ENCODE measurements at places on chromosomes 1 and 21.

GRCh38 chr1:81125672-81126071 is 675.1 kb upstream of the ADGRL2 start:
- DNase-seq, result no peak

- no peak for DNase-seq
Observed at GRCh38 chr1:7047866-7048265, 262.6 kb downstream of the CAMTA1 start.

DNA sequence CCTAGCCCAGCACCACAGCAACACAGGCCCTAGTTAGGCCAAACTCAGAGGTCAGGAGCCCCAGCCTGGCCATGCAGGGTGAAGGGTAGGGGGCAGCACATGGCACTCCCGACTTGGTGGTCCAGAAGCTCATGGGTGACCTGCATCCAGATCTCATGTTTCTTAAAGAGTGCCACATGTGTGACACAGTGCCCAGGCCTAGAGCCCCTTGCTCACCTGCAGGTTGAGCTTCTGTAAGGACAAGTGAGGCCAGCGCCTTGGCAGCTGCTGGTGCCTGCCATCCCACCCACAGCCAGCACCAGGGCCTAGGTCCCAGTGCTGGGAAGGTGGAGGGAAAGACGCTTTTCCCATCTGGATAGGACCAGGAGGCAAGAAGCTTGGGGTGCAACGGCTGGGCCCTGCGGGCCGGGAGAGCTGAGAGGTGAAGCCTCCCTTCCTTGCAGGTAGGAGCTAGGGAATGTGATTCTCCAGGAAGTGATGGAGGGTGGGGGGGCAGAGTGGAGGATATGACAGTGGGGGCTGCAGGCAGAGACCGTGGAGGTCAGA is 6.5 kb downstream of the SHISA4 start:
- no peak for DNase-seq

DNA sequence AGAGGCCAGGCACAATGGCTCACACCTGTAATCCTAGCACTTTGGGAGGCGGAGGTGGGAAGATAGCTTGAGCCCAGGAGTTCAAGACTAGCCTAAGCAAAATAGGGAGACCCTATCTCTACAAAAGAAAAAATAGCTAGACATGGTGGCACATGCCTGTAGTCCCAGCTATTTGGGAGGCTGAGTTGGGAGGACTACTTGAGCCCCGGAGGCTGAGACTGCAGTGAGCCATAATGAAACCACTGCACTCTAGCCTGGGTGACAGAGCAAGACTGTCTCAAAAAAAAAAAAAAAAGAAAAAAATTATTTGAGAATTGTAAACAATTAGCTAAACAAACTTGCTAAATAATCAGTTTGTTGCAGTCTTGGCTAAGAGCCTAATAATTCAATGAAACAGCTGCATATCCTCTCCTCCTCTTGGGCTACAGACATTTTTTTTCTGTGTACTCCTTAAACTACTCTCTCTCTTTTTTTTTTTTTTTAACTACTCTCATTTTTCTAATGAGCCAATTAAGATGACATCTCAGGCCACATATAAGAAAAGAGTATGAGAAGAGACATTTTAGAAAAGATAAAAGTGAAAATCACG is 10.5 kb upstream of the DNAJB4 start:
- no peak for DNase-seq

DNA sequence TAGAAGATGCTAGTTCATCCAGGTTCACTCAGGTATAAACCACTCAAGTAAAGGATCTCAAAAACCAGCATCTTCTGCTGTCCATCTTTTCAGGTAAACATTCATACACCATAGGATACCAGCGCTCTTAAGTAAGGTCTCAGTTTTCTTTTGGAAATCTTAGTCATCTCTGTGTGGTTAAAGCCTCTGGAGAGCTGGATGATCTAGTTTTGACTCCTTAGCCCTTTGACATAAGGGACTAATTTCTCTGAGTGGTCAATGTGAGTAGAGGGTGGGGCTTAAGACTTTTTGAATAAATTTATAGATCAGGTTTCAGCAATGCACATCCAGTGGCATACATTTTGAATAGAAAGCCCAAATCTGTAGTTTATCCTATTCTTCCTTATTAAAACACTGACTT is 92.3 kb downstream of the CTH start:
- DNase-seq, result no peak

DNA sequence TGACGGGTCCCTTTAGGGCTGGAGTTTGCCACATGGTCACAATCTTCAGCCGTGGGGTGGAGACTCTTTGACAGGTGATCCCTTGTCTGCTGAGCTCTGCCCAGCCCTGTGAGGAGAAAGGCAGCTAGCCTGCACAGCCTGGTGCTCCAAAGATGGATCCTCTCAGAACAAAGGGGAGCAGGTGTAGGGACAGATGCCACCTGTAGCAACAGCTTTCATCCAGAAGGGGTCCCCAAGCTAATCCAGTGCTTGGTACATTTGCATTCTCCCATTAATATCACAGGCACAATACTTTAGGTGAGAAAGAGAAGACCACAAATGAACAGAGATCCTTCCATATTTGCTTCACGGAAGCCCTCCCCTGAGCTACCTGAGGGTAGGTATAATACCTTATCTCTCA is 93.2 kb downstream of the CCDC185 start:
- DNase-seq, result no peak
